Activated T-cell treated with anti-CD3 and anti-CD28 coated beads, Interleukin-2, amount 50 U/mL, for 72 hours (primary cell): ENCODE measurements at places on chromosomes 1 and 21.

DNA sequence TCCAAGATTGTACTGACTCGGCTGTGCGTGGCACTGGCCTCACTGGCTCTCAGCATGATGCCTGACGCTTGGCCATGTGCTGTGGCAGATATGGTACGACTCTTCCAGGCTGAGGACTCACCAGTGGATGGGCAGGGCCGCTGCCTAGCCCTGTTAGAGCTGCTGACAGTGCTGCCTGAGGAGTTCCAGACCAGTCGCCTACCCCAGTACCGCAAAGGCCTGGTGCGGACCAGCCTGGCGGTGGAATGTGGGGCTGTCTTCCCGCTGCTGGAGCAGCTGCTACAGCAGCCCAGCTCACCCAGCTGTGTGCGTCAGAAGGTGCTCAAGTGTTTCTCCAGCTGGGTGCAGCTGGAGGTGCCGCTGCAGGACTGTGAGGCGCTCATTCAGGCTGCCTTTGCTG, 2.9 kb downstream of the IPO13 start:
- DNase-seq, result no peak

GRCh38 chr1:168086438-168086837, 50.3 kb downstream of the GPR161 start:
- no peak for DNase-seq

DNA sequence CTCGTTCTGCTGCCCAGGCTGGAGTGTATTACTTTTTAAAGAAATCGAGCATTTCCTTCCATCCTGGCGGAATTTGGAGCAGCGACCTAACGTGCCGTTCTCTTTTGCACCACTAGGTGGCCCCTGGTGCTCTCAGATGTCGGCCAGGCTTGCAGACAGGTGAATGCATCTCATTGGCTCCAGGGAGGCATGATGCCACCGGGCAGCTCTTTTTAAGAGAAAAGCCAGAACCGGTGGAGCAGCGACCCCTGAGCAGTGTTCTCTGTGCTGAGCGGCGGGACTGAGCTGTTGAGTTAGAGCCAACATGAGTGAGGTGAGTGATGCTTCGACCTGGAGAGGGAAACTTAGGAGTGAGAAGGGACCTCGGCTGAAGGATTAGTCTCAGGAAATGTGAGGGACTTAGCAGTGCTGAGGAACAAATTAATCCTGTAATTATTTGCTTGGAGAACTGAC, at the start of gene PCP4:
Gene PCP4 (plus strand): TSS at position 241 of the 453 bp plus-strand sequence. CDS start 64 bp downstream, at position 305.
- DNase-seq, result peak; percentile 33

GRCh38 chr1:203169770-203170520, 5.7 kb downstream of the MYBPH start:
- no peak for DNase-seq

DNA sequence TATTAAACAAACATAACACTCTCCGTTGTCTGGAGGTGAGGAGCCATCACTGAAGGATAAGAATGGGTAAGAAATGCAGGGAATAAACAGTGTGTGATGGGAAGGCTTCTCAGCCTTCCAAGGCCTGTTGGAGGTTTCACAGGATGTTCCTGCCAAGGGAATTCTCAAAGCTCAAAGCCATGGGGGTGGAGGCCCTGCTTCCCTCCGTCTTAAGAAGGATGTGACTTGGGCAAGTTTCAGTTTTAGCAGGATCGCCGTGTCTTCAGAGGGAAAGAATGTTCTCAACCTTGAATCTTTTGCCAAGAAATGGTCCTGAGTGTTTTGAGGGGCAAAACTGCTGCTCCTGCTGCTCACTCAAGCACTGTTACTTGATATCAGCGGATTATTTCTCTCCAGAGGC, 41.7 kb upstream of the IL20 start:
- DNase-seq, result no peak
